T follicular helper cell (primary cell): ENCODE measurements at places on chromosomes 12 and 14.

GRCh38 chr12:55194382-55194781 is 26.4 kb upstream of the OR10A7 start:
- DNase-seq, result no peak

DNA sequence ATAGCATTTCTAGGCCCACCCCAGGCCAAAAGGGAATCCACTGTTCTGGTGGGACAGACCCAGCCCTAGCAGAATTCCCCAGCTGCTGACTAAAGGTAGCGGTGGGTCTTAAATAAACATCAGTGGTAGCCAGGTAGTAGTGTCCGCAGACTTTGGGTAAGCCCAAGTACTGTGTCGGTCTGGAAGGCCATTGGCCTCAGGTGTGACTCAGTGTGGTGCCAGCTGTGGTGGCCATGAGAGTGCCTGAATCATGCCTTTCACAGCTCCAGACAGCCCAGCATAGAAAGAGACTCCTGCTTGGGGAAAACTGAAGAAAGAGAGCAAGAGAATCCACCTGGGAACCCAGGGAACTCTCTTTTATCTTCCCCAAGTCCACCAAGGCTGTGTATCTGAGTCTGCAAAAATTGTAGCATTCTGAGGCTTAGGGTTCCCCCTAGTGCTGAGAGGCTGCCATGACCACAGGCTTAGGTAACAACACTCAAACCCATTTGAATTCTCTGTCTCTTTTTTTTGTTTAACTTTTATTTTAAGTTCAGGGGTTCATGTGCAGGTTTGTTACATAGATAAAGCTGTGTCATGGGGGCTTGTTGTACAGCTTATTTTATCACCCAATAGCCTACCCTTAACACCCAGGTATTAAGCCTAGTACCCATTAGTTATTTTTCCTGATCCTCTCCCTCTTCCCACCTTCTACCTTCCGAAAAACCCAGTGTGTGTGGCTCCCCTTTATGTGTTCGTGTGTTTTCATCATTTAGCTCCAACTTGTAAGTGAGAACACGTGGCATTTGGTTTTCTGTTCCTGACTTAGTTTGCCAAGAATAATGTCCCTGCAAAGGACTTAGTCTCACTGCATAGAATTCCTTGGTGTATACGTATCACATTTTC is 16.7 kb upstream of the CD163L1 start:
- DNase-seq, result peak; percentile 14

GRCh38 chr12:26238341-26239121 is 43.2 kb downstream of the SSPN start:
- DNase-seq, result no peak

- no peak for DNase-seq
Measured at GRCh38 chr14:38108681-38109080, 99.0 kb upstream of the SSTR1 start.

DNA sequence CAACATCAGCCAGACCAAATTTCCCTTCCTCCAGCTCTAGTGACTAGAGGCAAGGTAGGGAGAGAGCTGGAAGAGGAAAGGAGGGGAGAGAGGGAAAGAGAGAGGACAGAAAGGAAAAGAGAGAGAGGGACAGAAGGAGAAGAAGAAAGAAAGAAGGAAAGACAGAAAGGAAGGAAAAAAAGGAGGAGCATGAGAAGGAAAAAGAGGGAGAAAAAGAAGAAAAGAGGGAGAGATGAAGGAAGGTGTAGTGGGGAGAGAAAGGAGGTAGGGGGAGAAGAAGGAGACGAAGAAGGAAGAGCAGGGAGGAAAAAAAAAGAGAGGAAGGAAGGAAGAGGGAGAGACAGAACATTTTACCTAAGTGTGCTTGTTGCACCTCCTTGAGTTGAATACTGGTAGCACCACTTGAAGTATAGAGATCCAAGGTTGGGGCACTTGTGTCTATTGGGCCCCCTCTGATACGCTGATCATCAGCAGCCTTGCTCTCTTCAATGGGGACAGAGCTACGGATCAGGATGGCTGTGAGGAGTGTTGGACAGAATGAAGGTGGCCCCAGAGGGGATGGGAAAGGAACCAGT is 232.5 kb downstream of the SUDS3 start:
- DNase-seq, result no peak

GRCh38 chr12:14057895-14058294 is 76.5 kb upstream of the GRIN2B start:
- no peak for DNase-seq

- DNase-seq, result no peak
Measured at GRCh38 chr12:72448089-72448488, 175.9 kb downstream of the TRHDE start.

- no peak for DNase-seq
Measured at GRCh38 chr12:131694116-131694838, 16.6 kb upstream of the SFSWAP start.

GRCh38 chr12:12564911-12565310 is 2.2 kb upstream of the DUSP16 start:
- no peak for DNase-seq

DNA sequence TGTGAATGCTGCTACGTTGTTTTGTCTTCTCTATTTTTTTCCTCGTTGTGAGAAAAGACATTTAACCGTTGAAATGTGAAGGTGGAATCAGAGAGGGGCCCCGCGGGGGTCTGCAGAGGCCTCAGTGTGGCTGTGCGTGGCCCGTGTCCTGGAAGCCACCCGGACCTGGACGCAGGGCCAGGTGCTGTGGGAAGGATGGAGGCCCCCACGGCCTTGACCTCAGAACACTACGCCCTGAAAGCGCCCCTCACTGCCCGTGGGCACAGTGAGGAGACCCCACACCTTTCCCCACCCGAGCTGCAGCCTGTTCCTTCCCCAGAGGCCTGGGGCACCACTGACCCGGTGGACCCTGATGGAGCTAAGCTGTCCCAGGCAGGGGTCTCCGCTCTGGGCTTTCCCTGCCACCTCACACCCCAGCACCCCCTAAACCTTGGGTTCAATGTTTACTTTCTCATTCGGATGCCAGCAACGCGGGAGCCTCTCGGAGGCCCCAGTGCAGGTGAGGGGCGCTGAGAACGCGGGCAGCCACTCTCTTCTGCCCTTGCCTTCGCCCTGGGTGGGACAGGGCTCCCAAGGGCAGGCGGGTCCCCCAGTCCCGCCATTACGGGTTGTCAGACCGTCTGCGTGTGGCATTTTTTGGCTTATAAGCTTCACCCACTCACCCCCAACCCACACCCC is 26.9 kb downstream of the SETD1B start:
- DNase-seq, result no peak

GRCh38 chr12:27334042-27334720 is 1.5 kb downstream of the BMAL2 start:
- DNase-seq, result no peak

- DNase-seq, result no peak
Measured at GRCh38 chr12:111437816-111438454, 32.2 kb downstream of the SH2B3 start.

GRCh38 chr12:559906-560455 is 100.2 kb downstream of the B4GALNT3 start:
- no peak for DNase-seq

GRCh38 chr12:105574056-105574715 is 243.7 kb downstream of the C12orf75 start:
- DNase-seq, result no peak

- no peak for DNase-seq
Measured at GRCh38 chr12:58576081-58576480, 344.2 kb downstream of the LRIG3 start.

GRCh38 chr12:64556231-64556630 is 54.1 kb upstream of the RASSF3 start:
- DNase-seq, result no peak

GRCh38 chr12:100324498-100324897 is 32.4 kb upstream of the SLC17A8 start:
- DNase-seq, result no peak

GRCh38 chr14:76456200-76456599 is 80.3 kb downstream of the ESRRB start:
- no peak for DNase-seq

DNA sequence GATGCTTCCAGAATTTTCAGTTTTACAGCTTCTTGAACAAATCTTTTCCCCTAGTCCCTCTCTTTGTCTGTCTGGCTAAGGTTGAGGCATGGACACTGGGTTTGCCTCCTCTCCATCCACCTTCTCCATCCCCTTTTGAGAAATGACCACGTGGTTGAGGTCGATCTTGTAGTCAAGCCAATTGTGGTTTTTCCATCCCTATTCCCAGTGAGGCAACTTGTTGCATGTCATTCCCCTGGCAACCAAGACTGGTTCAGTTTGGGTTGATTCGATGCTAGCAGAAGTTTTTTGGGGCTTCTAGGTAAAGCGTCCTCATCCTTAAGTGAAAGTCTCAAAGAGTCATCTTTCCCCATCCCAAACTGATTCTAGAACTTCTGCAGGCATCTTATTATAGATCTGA is 300.8 kb downstream of the APAF1 start:
- no peak for DNase-seq

DNA sequence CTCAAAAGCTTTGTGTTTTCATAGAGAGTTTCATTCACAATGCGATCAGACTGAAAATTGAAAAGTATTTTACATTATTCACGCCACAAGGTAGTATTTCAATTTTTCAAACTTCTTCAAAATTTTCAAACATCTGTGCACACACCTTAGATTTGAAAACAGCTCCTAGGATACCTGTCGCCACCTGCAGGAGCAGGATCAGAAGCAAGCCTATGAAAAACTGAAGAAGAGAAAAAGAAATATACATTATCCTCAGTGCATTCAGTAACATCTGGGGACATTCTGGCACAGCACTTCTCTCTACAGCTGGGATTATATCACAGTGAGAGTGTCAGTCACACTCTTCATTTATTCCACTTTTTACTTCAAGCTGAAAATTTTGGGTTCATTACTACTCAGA is 19.8 kb downstream of the TSPAN8 start:
- no peak for DNase-seq

- no peak for DNase-seq
Measured at GRCh38 chr12:15323480-15323879, 1.2 kb downstream of the PTPRO start.

- DNase-seq, result no peak
Measured at GRCh38 chr12:111806304-111806703, 35.7 kb upstream of the MAPKAPK5 start.

GRCh38 chr12:114477989-114478395 is 72.0 kb upstream of the TBX5 start:
- DNase-seq, result no peak

GRCh38 chr14:52175982-52176502 is 91.5 kb upstream of the PTGDR start:
- no peak for DNase-seq

DNA sequence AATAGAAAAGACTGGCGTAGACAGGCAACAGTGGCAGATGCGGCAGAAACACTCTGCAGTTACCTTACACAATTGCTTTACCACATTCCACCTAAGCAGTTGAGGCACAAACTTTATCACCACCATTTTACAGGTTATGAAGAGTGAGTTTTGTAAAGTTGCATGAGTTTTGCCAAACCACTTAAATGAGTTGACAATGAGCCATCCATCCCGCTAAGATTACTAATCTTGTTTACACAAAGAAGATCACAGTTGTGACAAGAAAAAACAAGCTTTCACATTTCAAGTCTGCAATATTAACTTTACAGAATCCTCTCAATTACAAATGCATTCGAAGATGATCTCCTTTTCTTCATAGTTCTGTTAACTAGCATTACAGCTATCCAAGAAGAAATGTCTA is 1.8 kb downstream of the TMCC3 start:
- DNase-seq, result no peak

DNA sequence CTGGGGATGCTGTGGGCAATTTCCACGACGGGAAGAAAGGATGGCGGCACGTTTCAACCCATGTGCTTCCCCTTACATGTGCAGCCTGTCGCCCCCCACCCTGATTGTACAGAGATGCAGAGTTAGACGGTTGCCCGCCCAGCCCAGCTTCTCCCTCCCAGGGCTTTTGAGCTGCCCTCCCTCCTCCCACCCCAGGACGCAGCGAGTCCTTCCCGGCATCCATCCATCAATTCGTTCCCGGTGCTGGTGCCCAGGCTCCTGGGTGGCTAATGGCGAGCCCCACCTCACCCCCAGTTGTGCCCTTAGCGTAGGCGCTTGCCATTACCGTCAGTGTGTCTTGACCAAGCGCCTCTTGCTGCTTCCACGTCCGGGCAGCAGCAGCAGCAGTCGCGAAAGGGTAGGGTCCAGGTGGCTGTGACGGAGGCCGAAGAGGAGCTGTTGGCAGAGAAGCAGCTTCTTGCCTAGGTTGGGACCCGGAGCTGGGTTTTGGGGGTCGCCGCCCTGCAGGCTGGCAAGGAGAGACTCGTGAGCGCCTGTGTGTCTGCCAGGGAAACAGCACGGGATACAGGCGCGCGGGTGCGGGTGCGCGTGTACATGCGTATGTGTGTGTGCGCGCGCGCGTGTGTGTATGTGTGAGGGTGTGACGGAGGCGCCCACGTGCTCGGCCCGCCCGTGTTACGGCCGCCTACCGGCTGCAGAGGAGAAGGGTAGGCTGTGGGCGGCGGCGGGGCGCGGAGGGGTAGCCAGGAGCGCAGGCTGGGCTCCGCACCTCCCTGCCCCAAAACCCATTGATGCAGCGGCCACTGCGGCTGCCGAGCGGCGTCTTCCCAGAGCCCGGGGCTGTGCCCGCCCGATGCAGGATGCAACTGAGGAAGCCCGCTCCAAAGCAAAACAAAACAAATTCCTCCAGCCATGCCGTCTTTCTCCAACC is at the start of gene SLC6A15:
Gene SLC6A15, minus strand, starts transcription at position 602 of the 931 bp plus-strand sequence. CDS start 20,679 bp downstream, outside the sequence.
- no peak for DNase-seq

DNA sequence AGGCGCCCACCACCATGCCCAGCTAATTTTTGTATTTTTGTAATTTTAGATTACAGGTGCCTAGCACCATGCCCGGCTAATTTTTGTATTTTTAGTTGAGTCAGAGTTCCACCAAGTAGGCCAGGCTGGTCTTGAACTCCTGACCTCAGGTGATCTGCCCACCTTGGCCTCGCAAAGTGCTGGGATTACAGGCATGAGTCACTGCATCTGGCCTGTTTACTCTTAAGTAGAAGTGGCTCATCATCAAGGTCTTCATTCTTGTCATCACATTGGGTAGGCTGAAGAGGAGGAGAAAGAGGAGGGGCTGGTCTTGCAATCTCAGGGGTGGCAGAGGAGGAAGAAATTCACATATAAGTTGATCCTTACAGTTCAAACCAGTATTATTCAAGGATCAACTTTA is 152.4 kb upstream of the ATP2B1 start:
- DNase-seq, result no peak

- DNase-seq, result no peak
Measured at GRCh38 chr12:109885616-109886015, 5.3 kb upstream of the GLTP start.

GRCh38 chr12:118188690-118189371 is 52.9 kb downstream of the PEBP1 start:
- DNase-seq, result no peak

GRCh38 chr14:73428353-73428824 is 30.0 kb downstream of the NUMB start:
- no peak for DNase-seq

- no peak for DNase-seq
Measured at GRCh38 chr12:42156232-42156631, 11.6 kb upstream of the GXYLT1 start.

DNA sequence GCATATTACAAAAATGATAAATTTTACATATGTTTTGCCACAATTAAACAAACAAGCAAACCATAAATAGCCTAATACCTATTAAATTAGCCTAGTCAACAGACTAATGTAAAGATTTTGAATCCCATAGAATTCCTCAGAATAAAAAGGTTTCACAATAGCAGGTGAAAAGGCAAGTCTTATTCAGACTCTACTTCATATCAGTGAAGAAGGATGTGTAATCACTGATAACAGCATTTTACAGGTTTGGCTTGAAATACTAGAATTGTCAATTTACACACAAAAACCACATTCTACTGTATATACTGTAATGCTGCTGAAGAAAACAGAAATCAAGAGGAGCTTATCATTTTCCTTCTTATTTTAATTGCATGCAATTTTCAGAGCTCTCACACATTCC is 90.8 kb upstream of the SSTR1 start:
- DNase-seq, result no peak
